ENCODE measurements at places on chromosomes 1 and 21.

GRCh38 chr1:231037585-231038517 is 2.2 kb downstream of the FAM89A start:
- DNase-seq = no peak

- peak; percentile 47 for DNase-seq
Measured at GRCh38 chr1:159924025-159924790, 1.1 kb downstream of the TAGLN2 start.

- DNase-seq = no peak
Measured at GRCh38 chr1:226597616-226598454, 49.3 kb downstream of the STUM start.

DNA sequence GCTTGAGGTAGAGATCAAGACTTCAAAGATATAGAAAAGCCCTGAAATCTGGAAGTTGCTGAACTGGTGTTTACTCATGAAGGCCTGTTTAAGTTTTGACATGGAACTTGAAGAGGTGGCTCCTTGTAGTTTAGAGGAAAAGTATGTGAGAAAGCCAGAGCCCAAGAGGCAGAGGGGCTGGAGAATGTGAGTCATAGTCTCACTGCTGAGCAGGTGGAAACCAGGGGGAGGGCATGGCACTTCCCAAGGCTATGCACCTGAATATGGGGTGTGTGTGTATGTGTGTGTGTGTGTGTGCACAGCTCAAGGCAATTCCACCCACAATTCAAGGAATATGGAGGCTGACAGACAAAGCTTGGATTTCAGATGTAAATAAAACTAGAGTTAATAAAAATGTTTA is 46.8 kb upstream of the C1orf198 start:
- DNase-seq = no peak

DNA sequence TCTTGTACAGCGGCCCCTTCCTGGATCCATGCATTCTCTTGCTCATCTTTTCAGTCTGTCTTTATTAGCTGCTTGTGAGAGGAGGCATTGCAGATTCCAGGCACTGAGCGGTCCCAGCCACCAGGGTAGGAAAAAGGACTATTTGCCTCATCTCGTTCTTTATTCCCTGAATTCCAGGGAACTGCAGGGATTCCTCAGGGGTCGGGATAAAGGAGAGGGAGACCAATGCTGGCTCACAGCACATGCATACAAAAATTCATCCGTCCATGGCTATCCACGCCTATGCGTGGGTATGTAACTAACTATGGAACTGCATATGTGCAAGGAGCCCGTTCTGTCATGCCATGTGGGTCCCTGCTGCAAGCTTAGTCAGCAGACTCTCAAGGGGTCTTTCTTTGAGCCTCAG is 879 bp upstream of the PLPPR5 start:
- DNase-seq = peak; percentile 16

DNA sequence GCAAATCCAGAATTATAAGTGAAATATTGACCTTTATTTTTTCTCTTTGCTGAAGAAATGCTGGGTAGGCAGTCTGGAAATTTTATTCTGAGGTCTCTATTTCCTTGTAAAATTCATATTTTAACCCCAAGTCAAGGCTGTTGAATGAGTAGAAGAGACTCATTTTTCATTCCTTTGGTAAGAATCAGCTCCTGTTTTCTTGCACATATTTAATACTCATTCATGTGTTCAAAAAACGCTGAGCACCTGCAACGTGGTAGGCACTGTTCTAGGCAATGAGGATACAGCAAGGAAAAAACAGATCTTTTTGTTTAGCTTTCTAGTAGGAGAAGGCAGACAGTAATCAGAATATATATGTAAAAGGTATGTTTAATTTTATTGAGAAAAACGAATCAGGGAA is 1.5 kb downstream of the PRKAA2 start:
- DNase-seq = no peak

DNA sequence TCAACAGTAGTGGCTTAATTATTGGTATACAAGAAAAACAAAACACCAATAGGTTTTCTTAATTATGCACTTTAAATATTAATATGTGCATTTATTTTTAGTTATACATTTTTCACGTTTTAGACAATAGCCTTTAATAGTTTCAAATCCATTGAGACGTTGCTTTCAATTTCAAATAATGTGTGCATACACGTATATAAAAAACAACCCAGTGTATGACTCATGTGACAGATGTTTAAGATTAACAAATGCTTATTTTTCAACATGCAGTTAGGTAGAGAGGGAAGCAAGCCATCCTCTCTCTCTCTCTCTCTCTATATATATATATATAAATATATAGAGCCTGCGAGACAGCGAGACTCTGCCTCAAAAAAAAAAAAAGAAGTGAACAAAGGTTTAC is 24.3 kb downstream of the EYA3 start:
- no peak for DNase-seq

DNA sequence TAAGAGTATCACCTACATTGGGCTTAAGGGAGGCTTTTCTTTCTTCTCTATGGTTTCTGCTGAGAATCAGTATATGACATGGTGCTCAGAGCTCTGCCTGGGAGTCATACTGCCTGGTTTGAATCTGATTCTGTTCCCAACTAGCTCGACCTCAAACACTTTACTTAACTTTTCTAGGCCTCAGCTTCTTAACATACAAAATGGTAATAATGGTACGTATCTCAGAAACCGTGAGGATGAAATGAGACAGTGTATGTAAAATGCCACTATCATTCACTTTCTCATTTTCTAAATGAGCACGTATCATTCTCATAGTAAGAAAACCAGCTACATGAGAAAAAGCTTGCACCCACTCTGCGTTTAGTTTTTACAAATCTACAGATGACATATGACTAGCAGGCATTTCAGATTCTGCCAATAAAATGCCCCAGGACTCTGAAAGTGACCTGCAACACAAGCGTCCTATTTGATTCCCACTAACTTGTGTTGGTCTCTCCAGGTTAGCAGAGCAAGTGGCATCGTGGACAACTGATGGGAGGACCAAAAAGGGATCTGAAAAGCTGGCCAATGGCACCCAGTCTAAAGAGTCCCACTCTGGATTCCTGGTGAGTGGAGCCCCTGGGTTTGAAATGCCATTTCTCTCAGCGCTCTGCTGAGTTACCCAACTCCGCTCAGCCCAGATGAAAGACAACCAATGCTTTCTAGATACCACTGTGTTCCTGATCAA is 6.1 kb downstream of the CTNNBIP1 start:
- DNase-seq = no peak

- peak; percentile 47 for DNase-seq
Measured at GRCh38 chr1:244730153-244730933, 77.4 kb downstream of the DESI2 start.

DNA sequence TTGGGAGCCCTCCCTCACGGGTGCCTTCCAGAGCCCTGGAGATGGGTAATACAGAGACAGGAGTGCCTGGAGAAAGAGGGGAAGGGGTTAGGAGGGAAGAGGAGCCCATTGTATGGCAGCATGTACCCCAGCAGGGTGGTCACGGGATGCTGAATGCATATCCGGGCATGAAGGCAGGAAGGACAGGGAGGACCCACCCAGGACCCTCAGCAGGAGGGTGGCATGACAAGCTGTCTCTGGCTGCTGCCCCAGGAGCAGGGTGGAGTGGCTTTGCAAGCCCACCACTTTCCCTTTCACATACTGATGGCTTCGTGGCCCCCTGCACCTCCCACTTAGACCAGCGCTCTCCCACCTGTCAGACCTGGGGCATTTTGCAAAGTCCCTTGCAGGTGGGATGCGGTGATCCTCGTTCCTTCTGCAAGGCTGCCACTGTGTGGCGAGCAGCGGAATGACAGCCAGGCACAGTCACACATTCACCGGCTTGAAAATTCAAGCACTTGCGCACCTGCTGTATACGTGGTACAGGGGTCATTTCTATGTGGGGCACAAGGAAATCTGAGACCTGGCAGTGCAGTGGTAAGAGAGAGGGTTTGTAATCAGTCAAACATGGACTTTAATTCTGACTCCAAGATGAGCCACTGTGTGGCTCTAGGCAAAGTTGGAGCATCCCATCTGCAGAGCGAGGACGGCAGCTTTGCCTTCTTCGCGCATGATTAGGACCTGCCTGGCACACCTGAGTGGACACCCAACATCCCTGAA is 53.2 kb upstream of the TMEM51 start:
- DNase-seq = peak; percentile 74

- peak; percentile 88 for DNase-seq
Measured at GRCh38 chr1:110034451-110035235, at the start of gene STRIP1. Gene STRIP1, plus strand, starts transcription at chr1:110034624. Its CDS starts 14 bp downstream, at chr1:110034638.

DNA sequence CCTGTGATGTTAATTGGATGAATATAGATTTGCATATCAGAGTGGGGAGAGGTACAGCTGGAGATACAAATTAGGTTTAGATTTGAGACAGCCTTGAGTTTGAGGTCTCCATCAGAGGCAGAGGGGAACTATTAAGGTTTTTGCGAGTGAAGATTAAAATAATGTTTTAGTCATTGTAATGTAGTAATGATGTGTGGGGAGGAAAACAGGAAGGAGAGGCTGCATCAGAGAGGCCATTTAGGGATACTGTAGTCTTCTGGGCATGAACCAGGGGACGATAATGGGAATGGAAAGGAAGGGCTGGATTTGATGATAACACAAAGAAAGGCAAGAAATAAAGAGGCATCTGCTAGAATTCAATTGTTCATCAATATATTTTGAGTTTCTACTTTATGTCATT is 9.5 kb downstream of the CD84 start:
- DNase-seq = no peak

GRCh38 chr1:36740446-36740845 is 257.7 kb upstream of the CSF3R start:
- no peak for DNase-seq

- DNase-seq = no peak
Measured at GRCh38 chr1:67801903-67802302, 31.4 kb downstream of the GNG12 start.

DNA sequence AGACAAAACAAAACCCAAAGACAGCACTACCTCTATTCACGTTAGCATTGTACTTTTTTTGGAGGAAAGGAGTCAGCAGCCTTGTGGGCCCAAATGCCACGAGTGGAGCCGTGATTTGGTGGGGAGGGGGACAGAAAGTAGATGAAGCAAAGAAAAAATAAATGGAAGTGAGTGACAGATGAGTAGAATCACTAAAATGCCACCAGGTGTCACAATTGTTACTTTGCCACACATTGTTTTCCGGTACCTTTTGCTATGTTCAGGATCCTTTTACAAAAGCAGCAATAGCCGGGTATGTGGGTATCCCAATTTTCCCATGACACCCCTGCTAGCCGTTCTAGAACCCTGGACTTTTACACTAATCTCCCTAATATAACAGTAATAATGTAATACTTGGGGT is 85.0 kb upstream of the AK4 start:
- no peak for DNase-seq

GRCh38 chr1:15245593-15246360 is 1.2 kb upstream of the FHAD1 start:
- DNase-seq = no peak

DNA sequence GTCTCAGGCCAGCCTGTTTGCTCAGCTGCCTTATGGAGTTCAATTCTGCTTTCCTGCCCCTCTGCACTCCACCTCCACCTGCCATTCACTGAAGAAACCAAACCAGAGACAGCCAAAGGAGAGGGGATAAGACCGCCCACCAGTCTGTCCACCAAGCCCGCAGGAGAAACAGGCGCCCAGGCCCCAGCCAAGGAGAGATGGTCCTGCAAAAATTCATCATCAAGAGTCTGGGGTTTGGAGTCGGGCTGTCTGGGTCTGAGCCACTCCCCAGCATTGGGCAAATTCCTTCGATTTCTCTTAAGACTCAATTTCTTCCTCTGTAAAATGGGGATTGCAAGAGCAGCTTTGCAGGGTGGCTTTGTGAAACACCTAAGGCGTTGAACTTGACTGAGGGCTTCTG is 121.4 kb upstream of the RUNX3 start:
- DNase-seq = no peak

GRCh38 chr21:27648560-27648959 is 681.7 kb upstream of the ADAMTS5 start:
- DNase-seq = no peak

DNA sequence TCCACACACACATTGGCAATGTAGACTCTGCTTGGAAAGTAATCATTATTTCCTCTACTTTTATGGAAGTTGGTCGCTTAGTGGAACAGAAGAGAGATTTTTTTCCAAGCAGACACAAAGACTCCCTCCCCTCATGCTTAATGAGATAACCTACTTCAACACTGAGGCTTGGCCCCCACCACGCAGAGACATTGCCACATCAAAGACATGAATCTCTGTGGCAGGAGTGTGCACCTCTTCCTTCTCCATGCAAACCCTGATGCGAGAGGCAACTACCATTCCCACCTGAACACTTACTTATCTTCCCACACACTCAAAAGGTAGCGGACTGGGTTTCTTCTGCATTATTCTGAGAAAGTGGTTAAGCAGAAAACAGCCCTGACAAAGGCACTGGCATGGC is 37.3 kb upstream of the LPAR3 start:
- no peak for DNase-seq

GRCh38 chr1:76463849-76464248 is 389.3 kb downstream of the ST6GALNAC3 start:
- no peak for DNase-seq

- DNase-seq = no peak
Measured at GRCh38 chr1:159994896-159995295, 36.9 kb downstream of the PIGM start.

DNA sequence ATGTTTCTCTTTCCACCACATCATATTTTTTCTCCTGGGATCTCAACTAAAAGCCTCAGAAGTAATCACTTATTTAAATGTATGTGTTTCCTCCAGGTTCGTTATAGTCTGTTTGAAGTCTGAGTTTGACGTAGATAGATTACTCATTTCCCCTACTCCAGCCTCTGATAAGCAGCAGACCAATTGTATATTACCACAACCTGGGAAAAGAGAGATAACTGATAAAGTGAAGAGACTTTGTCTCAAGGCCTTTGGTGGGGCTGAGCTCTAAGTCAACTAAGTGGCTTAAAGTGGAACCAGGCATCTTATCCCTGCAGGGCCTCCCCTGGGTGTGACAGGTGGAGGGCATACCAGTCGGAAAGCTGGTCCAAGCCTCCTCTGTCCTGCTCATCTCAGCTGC is 34.9 kb upstream of the CACNA1E start:
- DNase-seq = no peak

- no peak for DNase-seq
Measured at GRCh38 chr1:29632806-29633615, 396.7 kb downstream of the PTPRU start.

DNA sequence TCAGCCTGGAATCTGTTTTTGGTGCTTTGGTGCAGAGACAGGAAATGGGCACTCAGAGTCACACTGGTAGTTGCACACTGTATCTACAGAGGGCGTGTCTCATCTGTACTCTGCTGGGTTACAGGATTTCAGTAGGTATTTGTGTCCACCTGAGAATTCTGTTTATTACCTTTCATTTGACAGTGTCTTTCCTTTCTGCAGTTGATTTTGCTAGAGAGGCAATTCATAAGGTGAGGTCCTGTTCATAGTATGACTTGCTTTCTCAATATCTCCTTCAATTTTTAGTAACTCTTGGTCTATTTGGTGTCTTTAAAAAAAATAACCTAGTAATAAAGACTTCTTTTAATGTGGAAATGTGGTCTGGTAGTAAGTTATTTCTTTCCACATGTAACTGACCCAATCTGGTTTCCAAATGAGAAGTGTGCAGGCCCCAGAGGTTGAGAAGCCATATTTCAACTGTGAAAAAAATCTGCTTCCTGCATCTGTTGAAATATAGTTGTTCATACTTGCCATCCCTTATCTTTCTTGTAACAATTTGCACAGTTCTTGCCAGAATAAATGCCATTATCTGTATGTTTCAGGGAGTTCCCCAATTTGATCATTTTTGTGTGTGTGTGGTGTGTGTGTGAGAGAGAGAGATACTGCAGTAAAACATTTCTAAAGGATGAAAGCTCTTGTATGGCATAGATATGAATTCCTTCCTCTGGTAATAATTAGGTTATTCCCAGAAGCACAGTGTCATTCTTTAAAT is 78.4 kb upstream of the DNAJC6 start:
- no peak for DNase-seq
